Panc1 (cell line): ENCODE measurements at places on chromosomes 12 and 14.

DNA sequence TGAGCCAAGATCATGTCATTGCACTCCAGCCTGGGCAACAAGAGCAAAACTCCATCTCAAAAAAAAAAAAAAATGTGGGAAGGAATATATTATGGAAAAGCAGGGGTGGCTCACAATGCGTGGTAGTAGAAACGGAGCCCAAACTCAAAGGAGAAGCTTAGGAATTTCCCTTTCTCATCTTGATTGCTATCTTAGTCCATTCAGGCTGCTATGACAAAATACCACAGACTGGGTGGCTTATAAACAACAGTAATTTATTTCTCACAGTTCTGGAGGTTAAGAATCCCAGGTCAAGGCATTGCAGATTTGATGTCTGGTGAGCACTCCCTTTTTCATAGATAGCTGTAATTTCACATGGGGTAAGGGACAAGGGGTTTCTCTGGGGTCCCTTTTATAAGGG is 153.8 kb upstream of the KRR1 start:
- DNase-seq, result no peak

GRCh38 chr14:29821242-29821641 is 106.4 kb downstream of the PRKD1 start:
- DNase-seq, result no peak

DNA sequence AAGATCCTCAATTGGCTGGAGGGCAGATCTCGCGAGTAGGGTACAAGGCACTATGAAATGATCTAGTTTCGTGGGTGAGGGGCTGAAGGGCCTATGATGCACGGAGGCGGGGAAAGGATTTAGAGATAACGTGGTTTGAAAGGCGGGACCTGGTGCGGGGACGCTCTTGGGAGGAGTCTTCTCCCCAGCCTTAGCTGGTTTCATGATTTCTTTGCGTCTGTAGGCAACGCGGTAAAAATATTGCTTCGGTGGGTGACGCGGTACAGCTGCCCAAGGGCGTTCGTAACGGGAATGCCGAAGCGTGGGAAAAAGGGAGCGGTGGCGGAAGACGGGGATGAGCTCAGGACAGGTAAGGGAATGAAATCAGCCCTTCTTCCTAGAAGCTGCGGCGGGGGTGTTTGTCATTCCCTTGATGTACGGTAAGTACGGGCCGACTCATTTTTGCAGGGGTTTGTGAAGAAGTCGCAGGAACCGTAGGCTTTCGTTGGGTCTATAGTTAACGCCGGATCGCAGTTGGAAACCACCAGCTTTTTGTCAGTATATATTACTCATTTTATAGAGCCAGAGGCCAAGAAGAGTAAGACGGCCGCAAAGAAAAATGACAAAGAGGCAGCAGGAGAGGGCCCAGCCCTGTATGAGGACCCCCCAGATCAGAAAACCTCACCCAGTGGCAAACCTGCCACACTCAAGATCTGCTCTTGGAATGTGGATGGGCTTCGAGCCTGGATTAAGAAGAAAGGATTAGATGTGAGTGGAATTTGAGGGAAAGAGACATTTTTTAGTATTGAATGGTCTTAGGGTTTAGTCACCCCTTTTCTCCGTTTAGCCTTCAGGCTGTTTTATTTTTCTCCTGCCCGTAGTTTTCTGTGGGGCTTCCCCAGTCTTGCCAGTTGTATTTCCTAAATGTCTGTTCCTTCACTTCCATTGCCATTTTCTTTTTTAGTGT is 602 bp downstream of the APEX1 start:
- DNase-seq, result no peak

GRCh38 chr12:19836456-19836855 is 397.2 kb downstream of the AEBP2 start:
- DNase-seq, result no peak

GRCh38 chr12:119479121-119479561 is 114.4 kb upstream of the TMEM233 start:
- peak; percentile 54 for DNase-seq

- DNase-seq, result no peak
These were observed 58.6 kb downstream of the R3HDM2 start for GRCh38 chr12:57372233-57372632.

DNA sequence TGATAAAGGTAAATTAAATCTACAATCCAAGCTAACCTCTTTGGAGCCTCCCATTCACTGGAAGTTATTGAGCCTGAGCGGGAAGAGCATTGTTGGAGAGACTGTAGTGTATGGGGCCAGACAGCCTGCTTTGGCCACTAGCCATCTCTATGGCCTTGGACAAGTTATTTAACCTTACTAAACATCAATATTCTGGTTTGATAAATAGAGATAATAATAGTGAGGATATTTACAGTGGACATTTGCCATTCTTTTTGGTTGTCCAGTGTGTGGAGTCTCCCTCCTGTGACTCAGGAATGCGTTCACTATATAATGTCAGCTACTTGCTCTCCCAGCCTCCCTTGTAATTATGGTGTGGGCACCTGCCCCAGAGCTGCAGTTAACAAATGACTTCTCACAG is 216.1 kb downstream of the SLC38A4 start:
- no peak for DNase-seq

DNA sequence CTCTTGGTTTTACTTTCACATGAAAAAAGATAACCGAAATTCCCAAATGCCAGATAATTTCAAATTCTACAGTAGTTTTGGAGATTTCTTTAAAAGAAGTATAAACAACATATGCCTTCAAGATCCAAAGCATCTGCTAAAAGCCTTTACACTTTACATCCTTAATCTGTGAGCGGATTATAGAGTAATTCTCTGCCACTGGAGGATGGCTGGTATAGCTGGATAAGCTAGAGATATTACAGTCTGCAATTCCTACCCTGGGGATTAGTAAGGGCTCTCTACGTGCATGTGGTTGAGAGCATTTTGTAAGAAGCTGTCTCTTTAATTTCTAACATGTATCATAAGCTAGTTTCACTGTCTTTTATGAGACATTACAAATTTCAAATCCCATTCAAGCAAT is 240.3 kb upstream of the HMGA2 start:
- DNase-seq, result no peak

- no peak for DNase-seq
These were observed 102.4 kb downstream of the RFLNA start for GRCh38 chr12:124397399-124397679.

- no peak for DNase-seq
These were observed 48.9 kb upstream of the DYRK2 start for GRCh38 chr12:67599691-67600090.

DNA sequence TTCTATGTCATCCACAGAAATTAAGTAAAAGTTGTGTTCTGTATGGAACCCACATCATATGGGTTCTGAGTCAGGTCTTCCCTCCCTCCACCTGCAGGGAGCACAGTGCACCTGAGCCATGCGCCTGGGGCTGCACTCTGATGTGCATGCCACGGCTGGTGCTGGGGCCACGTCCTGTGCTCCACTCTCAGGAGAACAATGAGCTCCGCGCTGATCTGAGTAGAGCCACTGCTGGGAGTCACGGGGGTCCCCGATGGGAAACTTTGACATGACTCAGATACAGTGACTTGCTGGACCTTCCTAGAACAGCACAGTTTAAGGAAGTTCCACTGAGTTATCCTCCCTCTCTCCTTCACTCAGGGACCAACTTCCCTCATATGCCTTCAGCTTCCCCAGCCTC is 683.4 kb downstream of the TMEM121 start:
- DNase-seq, result no peak

- DNase-seq, result no peak
These were observed 1.0 kb downstream of the CMTM5 start for GRCh38 chr14:23377573-23378563.

DNA sequence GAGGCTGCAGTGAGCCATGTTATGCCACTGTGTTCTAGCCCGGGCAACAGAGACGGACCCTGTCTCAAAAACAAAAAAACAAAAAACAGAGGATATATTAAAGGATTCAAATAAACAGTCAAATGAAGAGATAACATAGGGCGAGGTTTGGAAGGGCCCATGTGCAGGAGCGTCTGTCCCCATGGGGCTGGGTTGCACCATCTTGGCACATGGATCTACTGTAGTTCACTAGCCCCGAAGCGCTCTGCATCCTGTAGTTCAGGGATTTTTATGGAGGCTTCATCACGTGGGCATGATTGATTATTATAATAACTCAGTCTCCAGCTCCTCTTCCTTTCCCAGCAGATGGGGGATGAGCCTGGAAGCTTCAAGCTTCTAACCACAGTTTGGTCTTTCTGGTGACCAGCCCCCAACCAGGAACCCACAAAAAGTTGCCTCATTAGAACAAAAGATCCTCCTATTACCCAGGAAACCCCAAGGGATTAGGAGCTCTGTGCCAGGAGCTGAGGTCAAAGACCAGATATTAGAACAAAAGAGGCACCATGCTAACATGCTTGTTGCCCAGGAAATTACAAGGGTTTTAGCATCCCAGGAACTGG is 59.9 kb downstream of the HCAR2 start:
- no peak for DNase-seq

- no peak for DNase-seq
These were observed 81.9 kb upstream of the USP44 start for GRCh38 chr12:95633049-95633731.

- DNase-seq, result no peak
These were observed 44.8 kb downstream of the ARHGAP5 start for GRCh38 chr14:32121948-32122347.

DNA sequence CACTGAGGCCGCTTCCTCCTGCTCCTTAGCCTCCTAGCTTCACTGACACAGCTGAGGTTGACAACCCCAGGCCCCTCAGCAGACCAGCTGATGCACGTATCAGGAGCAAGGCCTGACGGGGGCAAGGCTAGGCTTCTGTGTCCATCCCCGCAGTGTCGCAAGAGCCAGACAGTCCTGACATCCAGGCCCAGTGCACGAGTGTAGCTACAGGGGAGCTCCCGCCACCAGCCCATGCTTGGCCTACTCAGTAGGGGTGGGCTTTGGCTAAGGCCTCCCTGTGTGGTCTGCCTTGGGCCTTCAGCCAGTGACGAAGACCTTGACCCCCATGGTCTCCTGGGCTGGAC is 179.1 kb downstream of the DPF3 start:
- no peak for DNase-seq

DNA sequence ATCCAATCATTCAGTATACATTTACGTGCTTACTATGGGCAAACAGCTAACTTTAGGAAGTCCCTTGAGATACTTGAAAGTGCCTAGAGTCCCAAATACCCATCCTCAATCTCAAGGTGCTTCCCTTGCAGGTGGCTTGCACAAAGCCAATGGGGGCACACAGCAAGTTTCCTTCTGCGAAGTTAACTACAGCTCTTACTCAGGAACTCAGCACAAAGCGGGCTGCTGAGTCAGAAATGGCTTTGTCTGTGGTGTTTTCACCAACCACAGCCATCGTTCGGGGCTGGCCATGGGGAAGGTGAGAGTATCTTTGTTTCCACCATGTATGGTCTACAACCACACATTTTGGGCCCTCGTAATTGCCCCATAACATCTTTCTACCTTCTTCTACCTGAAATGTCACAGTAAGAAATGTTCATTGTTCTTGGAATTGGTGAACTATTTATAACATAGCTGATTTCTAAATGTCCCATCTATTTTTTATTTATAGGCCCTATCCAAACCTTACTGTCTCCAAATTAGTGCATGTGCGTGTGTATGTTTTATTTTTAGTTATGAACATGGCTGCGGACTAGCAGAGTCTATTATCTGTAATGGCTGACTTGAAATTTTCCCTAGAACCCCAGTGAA is 13.9 kb downstream of the MFAP5 start:
- DNase-seq, result no peak

DNA sequence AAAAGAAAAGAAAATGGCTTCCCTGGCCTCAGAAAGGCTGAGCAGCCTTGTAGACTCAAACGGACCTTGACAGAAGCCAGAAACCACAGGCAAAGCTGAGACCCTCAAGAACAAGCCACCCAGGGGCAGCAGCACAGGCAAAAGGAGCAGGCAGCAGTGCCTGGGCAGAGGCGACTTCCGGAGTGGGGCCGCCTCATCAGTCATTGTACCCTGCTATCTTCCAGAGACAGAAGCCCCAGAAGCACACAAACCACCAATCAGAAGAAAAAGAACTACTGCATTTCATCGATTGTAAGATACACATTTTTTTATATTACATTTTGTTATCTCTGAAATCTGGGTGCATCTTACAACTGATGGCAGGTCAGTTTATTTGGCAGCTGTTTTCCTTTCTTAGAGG is 58.2 kb upstream of the ZFP36L1 start:
- DNase-seq, result no peak

DNA sequence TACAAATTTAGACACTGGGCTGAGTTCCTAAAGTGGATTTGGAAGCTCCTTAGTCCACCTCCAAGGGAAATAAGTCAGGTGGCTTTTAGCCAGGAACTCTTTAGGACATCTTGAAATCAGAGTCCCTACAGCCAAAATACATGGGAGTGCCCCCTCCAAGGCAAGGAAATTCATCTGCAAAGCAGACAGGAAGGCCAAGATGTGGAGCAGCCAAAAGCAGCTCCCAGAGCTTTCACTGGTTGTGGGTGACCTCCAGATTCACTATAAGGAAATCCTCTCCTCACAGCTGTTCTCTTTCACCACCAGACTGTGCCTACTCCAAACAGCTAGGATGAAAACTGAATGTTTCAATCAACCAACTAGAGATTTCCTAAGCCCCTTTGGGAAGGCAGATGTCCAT is 6.6 kb downstream of the TTC9 start:
- no peak for DNase-seq

DNA sequence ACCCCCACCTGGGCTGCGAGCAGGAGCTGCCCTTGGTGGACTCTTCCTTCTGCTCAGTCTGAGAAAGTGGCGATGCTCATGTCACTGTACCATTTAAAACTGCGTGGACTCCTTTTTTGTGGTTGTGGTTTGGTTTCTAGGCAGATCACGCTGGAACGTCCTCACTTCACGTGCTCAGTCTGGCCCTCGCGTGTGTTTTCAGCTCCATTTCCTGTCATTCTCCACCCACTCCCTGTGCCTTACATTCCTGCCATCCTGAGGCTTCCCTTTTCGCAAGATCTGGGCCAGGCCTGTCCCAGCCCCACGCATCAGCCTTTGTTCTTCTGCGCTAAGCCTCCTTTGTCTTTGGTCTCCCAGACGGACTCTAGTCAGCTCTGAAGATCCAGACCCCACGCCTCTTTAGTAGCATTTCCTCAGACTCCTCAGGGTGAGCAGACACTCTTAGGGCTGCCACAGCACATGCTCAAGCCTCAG is 105.4 kb downstream of the FBXL14 start:
- DNase-seq, result no peak

DNA sequence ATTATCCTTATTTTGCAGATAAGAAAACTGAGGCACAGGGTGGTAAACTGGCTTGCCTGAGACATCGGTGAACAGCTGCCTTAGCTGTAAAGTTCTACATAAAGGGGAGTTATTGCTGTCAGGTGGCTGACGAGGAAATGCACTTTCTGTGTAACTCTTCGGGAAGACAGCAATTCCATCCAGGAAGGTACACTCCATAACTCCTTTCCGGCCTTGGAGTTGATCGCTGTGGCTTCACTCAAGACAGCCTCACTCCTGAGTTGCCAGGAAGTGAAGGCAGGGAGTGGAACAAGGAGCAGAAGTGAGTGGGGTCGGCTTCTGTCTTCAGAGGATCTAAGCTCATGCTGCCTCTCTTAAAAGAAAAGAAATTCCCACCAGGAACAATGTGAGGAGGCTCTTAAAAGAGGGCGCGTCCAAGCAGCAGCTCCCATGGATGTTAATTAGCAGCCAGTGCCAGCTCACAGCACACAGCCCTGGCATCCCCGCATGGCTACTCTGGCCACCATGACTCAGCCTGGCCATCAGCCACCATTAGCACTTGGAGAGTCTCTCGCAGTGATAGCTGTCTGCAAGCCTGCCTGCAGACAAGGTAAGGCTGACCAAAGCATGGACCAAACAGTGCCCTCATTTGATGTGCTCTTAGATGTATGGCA is 60.3 kb downstream of the NUAK1 start:
- DNase-seq, result no peak

GRCh38 chr14:27536748-27537147 is 938.9 kb upstream of the NOVA1 start:
- DNase-seq, result no peak
